ENCODE measurements at places on chromosomes 5 and 9. TPM values are rescaled to one million over a fixed set of nuclear protein-coding genes. Genes with fewer than 3 reads are reported as not detected.

- no peak for DNase-seq
Observed at GRCh38 chr9:114460513-114461199, 44.6 kb downstream of the WHRN start.

DNA sequence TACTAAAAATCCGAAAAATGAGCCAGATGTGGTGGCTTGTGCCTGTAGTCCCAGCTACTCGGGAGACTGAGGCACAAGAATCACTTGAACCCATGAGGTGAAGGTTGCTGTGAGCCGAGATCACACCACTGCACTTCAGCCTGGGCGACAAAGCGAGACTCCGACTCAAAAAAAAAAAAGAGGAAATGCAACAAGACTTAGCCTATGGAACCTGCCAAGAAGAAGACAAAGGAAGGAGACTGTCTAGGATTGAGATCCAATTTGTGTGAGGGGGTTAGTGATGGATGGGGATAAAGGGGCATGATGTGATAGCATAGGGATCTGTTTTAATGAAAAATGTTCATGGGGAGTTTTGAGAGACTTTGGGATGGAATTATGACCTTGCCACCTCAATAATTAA, 72.9 kb downstream of the RAB24 start:
- DNase-seq = no peak

DNA sequence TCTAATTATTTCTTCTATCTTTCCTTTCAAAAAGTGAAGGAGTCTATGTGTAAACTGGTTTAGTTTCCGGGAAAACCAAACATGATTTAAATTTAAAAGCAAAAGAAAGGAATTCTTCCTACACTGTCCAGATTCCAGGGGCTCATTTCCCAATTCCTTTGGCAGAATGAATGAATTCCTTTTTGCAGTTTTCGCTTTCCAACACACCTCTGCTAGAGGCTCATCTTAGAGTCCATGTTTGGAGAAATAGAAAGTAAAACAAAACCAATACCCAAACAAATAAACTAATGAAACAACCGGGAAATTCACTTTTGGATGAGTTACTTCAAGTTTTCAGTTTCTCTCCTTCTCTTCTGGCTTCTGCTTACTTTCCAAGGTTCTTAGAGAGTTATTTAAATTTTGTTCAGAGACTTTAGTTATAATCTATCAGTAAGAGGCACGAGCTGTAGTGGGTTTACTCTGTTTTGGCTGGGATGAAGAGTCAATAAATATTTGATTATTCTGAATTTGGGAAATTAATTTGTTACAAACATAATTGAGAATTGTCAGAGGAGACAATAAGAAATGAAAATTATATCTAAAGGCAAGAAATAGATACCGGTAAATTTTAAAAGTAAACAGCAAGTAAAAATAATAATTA, 365.0 kb upstream of the CDH9 start:
- DNase-seq = no peak

DNA sequence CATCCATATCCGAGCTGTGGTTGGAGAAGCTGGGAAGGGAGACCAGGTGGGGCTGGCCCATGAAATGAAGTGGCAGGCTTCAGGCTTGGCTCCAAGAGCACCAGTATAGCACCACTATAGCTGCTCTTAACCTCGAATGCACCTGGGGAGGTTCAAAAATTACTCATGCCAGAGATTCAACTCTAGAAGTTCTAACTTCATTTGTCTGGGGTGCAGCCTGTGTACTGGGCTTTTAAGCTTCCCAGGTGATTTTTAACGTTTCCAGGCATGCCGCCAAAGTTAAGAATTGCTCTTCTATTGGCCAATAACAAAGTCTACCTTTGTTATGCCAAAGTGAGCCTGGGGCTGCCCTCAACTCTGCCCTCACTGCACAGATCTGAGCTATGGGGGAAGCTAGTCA, 458 bp downstream of the PRSS3 start:
- DNase-seq = no peak

DNA sequence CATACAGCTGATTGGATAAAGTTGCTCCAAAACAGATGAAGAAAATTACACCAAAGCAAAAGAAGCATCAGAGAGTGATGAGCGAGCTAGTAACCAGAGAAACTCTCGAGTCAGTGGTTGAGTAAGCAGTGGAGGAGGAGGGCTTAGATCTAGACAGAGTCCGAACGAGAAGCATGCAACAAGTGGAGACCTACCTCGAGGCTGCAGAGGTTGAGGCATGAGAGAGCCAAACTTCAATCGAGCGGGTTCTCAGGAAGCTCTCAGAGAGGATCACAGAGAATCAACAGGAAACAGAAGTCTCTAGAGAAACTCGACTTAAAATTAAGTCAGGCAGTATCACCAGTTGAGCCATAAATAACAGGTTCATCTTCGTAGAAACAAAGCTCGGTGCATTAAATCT, 6.1 kb downstream of the RUSC2 start:
- no peak for DNase-seq

DNA sequence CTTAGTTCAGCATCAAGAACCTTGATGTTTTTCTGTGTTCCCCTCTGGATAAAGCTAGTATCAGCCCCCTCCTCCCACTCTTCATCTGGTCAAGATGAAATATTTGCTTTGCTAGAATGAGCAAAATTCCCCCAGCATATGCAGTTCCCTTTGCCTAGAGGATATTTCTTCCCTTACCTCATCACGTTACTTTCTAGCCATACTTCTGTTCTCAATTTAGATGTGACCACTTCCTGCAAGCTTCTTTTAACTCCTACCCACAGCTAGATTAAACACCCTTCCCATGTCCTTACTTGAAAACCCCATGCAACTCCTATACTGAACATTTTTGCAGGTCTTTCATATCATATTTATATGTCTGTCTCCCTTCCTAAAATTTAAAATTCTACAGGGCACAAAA, 178.9 kb upstream of the TUSC1 start:
- DNase-seq = no peak

- no peak for DNase-seq
Observed at GRCh38 chr9:110731437-110732028, 62.9 kb downstream of the MUSK start.

DNA sequence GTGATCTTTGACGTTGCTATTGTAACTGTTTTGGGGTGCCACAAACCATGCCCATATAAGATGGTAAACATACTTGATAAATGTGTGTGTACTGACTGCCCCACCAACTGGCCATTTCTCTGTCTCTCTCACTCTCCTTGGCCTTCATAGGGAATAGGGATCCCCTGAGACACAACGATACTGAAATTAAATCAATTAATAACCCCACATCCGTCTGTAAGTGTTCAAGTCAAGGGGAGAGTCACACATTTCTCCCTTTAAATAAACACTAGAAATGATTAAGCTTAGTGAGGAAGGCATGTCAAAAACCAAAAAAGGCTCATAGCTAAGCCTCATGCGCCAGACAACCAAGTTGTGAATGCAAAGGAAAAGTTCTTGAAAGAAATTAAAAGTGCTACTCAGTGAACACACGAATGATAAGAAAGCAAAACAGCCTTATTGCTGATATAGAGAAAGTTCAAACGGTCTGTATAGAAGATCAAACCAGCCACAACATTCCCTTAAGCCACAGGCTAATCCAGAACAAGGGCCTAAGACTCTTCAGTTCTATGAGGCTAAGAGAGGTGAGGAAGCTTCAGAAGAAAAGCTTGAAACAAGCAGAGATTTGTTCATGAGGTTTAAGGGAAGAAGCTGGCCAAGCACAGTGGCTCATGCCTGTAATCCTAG, 111.1 kb downstream of the UGCG start:
- DNase-seq = no peak

Gene CTXN3
- not detected for total RNA-seq

Gene TMCO6
- total RNA-seq = 23.1 TPM

Measured in T-helper 17 cell (primary cell).